GM19239 (cell line): ENCODE measurements at places on chromosomes 1 and 21.

DNA sequence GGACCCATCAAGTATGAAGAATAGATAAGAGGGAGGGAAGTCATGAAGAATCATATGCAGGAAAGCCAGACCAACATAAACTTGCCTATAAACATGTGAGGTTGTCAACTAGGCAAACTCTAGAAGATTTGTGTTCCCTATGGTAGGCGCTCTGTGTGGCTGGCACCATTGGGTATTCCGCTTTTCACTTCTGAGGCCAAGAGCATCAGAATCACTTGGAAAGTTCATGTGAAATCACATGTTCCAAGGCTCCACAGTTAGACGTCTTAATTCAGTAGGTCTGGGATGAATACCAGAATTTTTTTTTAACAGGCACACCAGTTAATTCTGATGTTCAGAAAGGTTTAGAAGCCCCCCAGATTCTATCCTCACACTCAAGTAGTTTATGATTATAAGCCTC, 50.5 kb upstream of the LAX1 start:
- DNase-seq, result no peak

GRCh38 chr1:208268541-208269337, 24.6 kb upstream of the PLXNA2 start:
- no peak for DNase-seq

DNA sequence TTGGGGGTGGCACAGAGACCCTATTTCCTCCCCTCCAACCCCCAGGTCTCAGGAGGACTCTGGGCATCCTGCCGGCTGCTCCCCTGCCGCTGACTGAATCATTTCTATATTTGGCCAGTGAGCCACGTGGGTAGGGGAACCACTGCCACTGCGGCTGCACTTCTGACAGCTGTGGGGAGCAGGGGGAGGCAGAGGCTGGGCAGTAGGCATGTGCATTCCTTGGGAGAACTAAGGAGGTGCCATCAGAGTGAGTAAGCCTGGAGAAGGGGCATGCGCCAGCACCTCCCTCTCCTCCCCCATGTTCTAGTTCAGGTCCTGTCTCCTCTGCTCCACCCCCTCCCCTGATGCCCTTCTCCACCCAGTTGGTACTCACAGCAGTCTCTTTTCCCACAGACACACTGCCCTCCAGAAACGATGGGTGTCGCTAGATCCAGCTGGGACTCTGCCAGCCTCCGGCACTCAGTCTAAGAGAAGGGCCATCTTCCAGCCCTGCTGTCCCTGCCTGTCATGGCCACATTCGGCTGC, 12.0 kb downstream of the PPFIA4 start:
- DNase-seq, result no peak

- no peak for DNase-seq
These were observed 19.5 kb downstream of the USP24 start for GRCh38 chr1:55195521-55196233.
